Stimulated activated CD4-positive, alpha-beta T cell treated with anti-CD3 and anti-CD28 coated beads, Interleukin-15, amount 100 ng/mL, for 1 hour (primary cell): ENCODE measurements at places on chromosomes 1 and 21.
A peak's percentile ranks its signal among the peaks of the same experiment; 100 is the strongest.

GRCh38 chr1:50214717-50215116 lies 106.0 kb downstream of the ELAVL4 start:
- DNase-seq, result no peak

DNA sequence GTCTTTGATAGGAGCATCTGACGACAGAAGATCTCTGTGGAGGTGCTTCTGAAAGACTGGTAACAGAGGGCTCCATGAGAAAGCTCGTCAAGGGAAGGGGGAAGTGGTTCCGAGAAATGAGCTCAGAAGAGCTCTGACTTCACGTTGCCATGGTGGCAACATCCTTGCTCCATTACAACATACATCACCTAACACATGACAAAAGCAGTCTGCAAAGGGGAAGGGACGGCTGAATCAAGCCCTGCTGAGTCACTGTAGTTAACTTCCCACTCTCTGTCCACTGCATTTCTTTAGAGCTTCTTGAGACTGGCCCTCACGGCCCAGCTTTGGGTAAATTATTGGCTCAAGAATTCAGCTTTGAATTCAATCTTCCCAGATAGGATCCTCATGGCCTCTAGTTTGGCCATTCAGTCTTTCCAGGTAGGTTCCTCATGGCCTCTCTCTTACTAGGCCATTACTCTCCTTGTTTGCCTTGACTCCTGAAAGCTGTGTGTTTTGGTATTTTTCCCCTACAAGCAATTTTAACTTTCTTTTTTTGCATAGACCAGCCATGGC lies 88.0 kb upstream of the ZNF648 start:
- DNase-seq, result no peak

- DNase-seq, result no peak
Observed at GRCh38 chr1:226199971-226200370, 13.4 kb upstream of the ACBD3 start.

- no peak for DNase-seq
Observed at GRCh38 chr1:220344745-220345144, 72.5 kb upstream of the RAB3GAP2 start.

DNA sequence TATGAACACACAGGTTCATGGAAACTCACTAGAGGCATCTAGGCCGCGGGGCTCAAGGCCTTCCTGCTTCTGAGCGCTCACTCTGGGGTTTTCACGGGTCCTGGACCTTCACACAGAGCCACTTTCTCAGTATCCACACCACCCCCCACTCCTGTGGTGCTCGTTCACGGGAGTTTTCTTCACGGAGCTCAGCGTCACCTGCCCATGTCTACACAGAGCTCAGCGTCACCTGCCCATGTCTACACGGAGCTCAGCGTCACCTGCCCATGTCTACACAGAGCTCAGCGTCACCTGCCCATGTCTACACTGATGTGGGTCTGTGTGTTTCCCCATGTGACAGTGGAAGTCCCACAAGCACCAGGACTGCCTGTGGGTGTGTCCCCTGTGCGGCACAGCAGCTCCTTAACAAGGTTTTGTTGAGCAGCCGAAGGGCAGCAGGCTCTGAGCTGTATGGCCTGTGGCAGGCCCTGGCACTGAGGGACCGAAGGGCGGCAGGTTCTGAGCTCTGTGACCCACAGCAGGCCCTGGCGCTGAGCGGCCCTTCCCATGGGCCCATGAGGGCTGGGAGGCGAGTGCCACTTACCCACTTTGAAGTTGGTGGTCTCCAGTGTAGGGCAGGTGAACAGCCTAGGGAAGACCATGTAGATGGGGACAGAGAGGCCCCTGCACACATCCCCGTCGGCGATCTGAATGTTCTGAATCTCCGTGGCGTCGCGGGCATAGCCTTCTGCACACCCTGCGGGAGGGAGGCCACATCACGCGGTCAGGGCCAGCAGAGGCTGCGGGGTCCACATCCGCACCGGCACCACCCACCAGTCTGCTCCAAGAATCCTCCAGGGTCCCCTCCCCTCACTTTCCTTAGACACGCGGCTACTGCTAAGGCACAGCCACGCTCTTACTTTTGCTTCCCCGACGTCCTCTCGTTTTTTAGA lies 39.8 kb downstream of the VPS26C start:
- DNase-seq, result no peak

- DNase-seq, result no peak
Observed at GRCh38 chr1:18882486-18882885, 19.9 kb downstream of the ALDH4A1 start.

DNA sequence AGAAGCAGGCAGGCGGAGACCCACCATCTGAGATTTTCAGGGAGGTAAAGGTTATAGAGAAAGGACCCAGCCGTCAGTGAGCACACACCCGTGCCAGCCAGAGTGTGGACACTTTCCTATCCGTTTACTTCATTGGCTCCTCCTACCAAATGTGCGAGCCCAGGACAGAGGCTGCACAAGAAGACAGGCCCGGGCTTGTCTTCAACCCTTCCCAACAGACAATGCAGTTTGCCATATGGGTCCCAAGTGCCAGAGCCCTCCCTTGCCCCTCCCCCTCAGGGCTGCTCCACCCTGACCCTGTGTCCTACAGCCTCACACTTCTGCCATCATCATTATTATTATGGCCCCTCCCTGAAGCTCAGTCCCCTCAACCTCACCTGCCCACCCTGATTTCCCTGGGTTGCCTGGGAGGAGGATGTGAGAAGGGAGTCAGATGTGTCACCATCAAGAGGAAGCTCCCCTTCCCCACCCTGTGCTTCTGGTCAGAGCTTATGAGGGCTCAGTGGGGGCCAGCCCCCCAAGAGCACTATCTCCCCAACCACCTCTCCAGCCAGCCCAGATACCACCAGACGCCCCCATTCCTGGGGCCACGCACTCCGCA lies 9.4 kb downstream of the LAPTM5 start:
- DNase-seq, result no peak

DNA sequence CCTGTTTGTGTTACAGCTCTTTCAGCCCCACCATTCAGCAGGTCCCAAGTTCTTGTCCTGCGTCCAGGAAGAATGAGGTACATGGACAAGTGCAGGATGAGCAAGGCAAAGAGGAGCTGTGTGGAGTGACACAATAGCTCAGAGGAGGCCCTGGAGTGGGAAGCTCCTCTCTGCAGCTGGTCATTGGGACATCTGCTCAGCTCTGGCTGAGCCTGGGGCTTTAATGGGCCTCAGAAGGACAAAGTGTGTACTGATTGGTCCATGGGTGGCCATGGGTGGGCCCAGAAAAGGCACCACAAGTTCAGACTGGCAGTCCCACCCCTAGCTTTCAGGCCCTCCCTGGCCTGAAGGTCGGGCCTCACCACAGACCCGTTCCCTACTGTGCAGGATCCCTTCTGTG lies 14.7 kb upstream of the HYI start:
- DNase-seq, result no peak

GRCh38 chr1:78755986-78756385 lies 106.4 kb downstream of the IFI44 start:
- DNase-seq, result no peak

GRCh38 chr1:115056395-115056798 lies 26.8 kb downstream of the TSHB start:
- no peak for DNase-seq

GRCh38 chr1:2523891-2524609 lies 2.3 kb downstream of the PANK4 start:
- no peak for DNase-seq

- DNase-seq, result no peak
Observed at GRCh38 chr1:185450917-185451316, 133.9 kb upstream of the IVNS1ABP start.

DNA sequence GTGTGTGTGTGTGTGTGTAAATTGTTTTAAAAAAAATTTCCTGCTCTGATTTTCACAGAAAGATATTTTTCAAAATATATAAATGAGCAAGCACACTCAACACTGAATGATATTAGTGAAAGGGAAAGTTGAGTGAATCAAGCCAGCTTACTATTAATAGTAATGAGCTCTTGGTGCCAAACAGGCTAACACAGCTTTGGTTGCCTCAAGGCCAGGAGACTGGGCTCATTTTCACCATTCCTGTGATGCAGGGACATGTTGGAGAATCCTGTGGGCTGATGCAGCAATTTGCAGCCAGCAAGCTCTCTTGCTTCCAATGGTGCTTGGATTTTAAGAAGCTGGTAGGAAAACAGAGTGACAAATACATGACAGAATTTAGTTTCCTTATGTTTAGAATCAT lies 30.2 kb downstream of the PLA2G4A start:
- DNase-seq, result no peak

DNA sequence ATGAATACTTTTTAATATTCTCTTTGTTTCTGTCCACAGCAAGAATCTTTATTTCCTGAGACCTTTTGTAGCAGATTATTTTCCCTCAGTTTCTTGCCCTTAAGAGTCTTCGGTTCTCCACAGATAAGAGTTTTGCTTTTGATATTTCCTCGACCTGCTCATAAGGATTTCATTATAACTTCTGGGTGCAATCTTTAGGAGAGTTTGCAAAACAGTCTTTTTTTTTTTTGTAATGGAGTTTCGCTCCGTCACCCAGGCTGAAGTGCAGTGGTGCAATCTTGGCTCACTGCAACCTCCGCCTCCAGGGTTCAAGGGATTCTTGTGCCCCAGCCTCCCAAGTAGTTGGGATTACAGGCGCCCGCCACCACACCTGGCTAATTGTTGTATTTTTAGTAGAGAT lies 10.1 kb upstream of the UBE4B start:
- no peak for DNase-seq

DNA sequence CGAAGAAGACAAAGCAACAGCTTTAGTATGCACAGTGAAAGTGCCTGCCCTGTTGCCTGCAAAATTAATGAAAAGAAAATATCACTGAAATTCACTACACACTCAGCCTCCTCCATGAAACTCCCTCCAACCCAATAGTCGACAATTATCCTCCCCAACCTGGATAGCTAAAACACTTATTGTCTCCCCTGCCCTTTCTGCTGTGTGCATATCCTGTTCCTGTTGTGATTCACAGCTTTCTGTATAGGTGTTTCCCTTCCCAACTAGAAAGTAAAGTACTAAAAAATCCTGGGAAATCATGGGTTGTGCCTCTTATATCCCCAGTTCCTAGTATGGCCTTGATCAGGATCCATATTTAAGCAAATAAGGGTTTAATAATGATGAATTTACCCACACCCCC lies 412.1 kb downstream of the LTN1 start:
- no peak for DNase-seq

GRCh38 chr1:96544831-96545221 lies 176.8 kb upstream of the PTBP2 start:
- DNase-seq, result no peak

DNA sequence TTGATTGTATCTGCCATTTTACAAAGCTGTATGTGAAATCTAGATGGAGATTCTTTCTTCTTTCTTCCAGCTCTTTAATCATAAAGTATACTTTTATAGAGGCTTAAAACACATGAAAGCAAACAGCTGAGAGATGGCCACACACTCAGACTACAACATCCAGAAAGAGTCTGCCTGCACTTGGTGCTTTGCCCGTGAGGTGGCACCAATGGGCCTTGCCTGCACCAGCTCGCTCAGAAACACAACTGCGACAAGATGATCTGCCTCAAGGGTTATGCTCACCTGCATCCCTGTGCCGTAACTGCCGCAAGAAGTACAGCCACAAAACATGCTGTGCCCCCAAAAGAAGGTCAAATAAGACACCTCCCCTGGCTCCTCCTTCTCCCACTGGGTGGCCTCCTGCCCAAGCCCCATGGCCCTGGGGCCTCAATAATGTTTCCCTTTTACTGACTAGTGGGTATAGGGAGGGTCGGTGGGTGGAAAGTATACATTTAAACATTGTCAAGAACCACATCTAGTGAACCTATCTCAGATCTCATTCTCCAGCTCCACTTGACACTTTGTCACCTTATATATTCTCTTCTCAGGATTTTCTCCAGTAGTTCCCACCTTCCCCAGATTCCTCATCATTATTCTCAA lies 66.7 kb upstream of the ANGPTL3 start:
- DNase-seq, result no peak

- no peak for DNase-seq
Observed at GRCh38 chr1:18452550-18452949, 28.2 kb upstream of the KLHDC7A start.

- DNase-seq, result no peak
Observed at GRCh38 chr1:209512821-209513220, 70.7 kb upstream of the CAMK1G start.

DNA sequence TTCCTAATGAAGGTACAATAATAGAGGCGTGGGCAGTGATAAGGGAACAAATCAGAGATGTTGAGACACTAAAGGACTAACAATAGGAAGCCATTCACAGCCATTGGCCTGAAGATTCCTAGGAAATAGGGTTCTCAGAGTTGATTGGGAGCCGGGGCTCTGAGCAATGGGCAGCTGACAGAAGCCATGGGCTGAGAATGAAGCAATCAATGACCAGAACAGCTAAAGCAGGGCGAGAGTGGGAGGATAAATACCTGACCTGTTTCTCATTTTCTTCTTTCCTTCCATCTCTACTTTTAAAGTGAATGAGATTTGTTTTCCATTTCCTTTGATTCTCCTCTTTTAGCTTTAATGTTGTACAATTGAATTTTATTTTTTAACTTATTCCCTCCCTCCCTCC lies 774.7 kb upstream of the ADGRL4 start:
- DNase-seq, result no peak

GRCh38 chr1:89725011-89725370 lies 92.1 kb downstream of the LRRC8C start:
- peak; percentile 26 for DNase-seq

DNA sequence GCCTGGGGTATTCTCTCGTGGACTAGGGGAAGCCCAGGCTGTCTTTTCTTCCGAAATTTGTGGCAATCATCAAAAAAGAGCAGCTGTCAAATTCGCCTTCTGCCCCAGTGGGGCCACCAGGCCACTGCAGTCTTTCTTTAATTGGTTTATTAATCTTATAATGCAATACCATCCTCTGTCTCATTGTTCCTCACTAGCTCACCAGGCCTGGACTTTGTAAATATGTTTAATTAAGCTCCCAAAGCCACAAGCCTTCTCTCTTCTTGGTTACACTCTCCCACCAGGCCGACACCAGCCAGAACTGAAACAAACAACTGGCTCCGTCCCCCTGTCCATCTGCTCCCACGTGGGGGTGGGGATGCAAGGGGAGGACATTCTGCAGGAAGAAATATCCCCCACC lies 22.0 kb upstream of the CAMK1G start:
- no peak for DNase-seq

DNA sequence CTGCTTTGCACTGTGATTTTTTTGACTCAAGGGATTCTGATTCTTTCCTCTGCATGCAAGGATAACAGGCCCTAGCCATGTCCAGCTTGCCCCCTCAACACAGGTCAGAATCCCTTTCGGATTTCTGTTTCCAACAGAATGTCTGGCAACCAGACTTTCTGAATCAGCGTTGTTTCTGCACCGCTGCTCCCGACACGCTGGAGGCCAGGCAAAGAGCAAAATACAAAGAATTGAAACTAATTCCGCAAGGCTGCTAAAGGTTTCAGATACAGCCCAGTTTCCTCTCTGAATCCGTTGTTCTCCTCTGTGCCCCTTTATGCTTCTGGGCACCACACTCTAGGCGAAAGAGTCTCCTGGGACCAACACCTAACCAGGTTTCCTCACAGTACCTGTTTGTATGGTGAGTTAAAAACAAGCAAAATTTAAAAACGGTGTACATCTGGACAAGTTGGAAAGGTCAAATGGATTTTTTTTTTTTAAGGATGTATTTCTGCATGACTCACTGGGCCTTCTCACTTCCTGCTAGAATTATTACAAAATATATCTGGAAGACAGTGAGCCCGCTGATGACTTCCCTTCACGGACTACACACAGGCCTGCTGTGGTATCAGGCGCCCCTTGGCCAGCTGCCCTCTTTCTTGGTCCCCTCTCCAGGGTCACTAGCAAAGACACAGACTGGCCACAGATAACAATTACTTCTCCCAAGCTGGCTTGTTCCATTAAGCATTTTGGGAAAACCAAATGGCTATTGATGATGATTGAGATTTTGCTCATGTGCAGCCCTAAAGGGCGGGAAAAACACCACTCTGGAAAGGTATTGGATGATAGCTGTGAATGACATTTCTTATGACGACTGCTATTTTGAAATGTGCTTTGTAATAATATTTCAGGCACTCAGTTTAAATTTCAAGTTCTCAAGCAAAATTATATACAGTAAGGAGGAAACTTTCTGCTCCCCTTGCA lies 118.3 kb downstream of the TGFB2 start:
- no peak for DNase-seq
